Thoracic aorta endothelial cell (primary cell): ENCODE measurements at places on chromosomes 11 and 22. TPM values are rescaled to one million over a fixed set of nuclear protein-coding genes. Genes with fewer than 3 reads are reported as not detected.

RFPL2 gene
- not detected in 2 replicates for total RNA-seq

MPST gene
- 108 and 115 TPM in 2 replicates for total RNA-seq

PKNOX2 gene
- total RNA-seq: 0.07 and 0.13 TPM in 2 replicates

CECR2 gene
- total RNA-seq: 0.72 and 4.4 TPM in 2 replicates

GRIA4 gene
- total RNA-seq: 3.6 TPM in 1 of 2 replicates, not detected in the other

BRSK2 gene
- total RNA-seq: 0.36 and 0.53 TPM in 2 replicates

GDPD4 gene
- total RNA-seq: not detected in 2 replicates

RTN4RL2 gene
- total RNA-seq: 0.22 and 0.27 TPM in 2 replicates

TOLLIP gene
- total RNA-seq: 23.0 and 23.3 TPM in 2 replicates
